ENCODE measurements at places on chromosomes 3 and 15.
A peak's percentile ranks its signal among the peaks of the same experiment; 100 is the strongest.

- H3K27ac ChIP-seq: no peak overlapping the region
- H3K4me3 ChIP-seq: no peak overlapping the region
- DNase-seq: no peak
- H3K4me1 ChIP-seq: no peaks in the 10 kb centered on the region
- H3K27me3 ChIP-seq: no peaks in the 10 kb centered on the region
These were observed 79.9 kb downstream of the MBNL1 start for GRCh38 chr3:152348436-152349177.

DNA sequence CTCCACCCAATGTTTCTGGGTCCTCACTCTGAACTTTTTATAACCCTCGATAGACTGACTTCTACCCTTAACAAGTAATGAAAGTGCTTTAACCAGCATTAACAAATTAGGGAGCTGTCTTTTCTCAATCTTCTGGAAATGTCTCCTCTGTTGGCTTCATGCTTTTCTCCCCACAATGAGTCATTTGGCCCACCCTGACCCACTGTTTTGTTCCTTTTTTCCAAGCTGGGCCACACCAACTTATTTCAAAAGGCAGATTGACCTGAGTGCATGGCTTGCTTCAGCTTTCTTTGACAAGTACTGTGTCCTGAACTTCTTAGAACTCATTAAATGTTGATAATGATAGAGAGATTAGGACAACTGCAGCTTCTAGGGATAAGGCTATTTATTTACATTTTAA, 199.6 kb upstream of the SEMA6D start:
- no peak overlapping the region for H3K27ac ChIP-seq
- no peaks in the 10 kb centered on the region for H3K36me3 ChIP-seq
- no peaks in the 10 kb centered on the region for H3K27me3 ChIP-seq

- no peak overlapping the region for H3K4me3 ChIP-seq
- H3K36me3 ChIP-seq: no peaks in the 10 kb centered on the region
- peaks cover 9% of the 10 kb centered on the region for H3K4me1 ChIP-seq
- H3K27ac ChIP-seq: no peak overlapping the region
- no peaks in the 10 kb centered on the region for H3K27me3 ChIP-seq
These were observed 384.4 kb upstream of the C2CD4B start for GRCh38 chr15:62549345-62549970.

GRCh38 chr3:150096700-150097587, 126.2 kb upstream of the PFN2 start:
- no peak overlapping the region for H3K27ac ChIP-seq
- H3K27me3 ChIP-seq: no peaks in the 10 kb centered on the region
- H3K36me3 ChIP-seq: no peaks in the 10 kb centered on the region

GRCh38 chr3:161043336-161044035, 61.7 kb downstream of the B3GALNT1 start:
- no peak overlapping the region for H3K27ac ChIP-seq
- DNase-seq: no peak
- no peaks in the 10 kb centered on the region for H3K27me3 ChIP-seq
- no peak overlapping the region for H3K4me3 ChIP-seq

DNA sequence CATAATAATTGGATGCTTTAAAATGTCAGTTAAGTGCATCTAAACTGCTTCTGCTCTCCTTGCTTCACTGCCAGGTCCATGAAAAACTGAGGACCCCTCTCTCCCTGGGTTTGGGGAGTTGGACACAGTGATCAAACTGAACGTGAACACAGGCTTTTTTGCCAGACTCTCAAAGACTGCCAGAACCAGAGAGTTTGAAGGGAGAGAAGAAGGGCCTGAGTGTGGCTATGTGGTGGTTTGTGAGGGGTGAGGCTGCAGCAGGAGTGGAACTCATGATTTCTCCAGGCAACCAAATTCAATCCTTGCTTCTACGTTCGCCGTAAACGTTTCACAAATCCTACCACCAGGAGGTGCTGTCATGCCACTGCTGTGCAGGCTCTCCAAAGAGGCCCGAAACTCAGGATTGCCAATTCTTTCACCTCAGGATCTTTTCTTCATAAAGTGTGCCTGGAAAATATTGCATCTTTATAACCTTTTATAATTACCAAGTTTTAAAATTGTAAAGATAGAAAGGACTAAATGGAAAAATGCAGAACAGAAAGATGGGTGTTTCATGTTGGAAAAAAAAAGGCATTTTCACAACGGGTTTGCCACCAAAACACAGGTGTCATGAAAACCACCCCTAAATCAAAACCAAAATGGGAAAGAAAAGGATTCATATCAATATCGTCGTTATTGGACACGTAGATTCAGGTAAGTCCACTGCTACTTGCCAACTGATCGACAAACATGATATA, 19.7 kb downstream of the TM4SF4 start:
- no peaks in the 10 kb centered on the region for H3K4me1 ChIP-seq
- no peak overlapping the region for H3K4me3 ChIP-seq
- no peaks in the 10 kb centered on the region for H3K36me3 ChIP-seq
- H3K27me3 ChIP-seq: no peaks in the 10 kb centered on the region

DNA sequence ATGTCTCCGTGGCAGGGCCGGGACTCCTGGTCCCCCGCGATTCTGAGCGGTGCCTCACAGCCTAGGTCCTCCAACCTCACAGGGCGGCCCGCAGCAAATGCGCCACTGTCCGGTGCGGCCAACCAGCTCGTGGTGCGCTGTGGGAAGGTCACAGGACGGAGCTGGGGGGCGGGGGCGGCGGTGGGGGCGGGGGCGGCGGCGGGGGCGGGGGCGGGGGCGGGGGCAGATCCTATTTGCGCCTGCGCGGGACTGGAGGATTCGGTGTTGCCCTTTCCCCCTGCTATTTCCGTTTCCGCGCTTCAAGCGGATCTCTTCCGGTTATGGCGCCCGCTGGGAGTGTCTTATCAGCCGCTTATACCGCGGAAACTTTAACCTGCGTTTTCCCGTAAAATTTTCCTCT, 106.7 kb upstream of the SNRPN start:
- no peaks in the 10 kb centered on the region for H3K36me3 ChIP-seq
- DNase-seq: no peak

DNA sequence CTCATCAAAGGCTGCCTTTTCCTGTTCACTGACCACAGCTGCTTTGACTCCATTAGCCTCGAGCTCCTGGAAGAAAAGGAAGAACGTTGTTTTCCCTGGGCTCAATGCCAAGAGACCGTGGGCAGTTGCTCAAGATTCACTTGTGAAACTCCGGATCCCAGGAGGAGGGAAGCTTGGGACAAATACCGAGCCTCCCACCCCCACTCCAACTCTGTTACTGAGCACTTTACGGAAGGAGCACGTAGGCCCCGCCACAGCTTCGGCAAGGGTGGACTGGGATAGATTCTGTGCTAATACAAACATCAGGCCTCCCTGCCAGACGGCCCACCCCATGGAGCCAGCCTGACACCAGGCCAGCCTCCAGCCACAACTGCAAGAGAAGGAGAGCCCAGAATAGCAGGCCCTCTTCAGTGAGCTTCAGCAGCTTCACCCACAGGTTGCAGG, 10.8 kb upstream of the FANCD2 start:
- no peaks in the 10 kb centered on the region for H3K27me3 ChIP-seq
- no peaks in the 10 kb centered on the region for H3K36me3 ChIP-seq
- no peak overlapping the region for H3K4me3 ChIP-seq
- peak; percentile 86 for DNase-seq
- H3K4me1 ChIP-seq: peaks cover 15% of the 10 kb centered on the region

GRCh38 chr3:71710906-71711494, 14.2 kb downstream of the EIF4E3 start:
- no peaks in the 10 kb centered on the region for H3K4me1 ChIP-seq
- H3K27ac ChIP-seq: no peak overlapping the region
- H3K27me3 ChIP-seq: no peaks in the 10 kb centered on the region
- no peaks in the 10 kb centered on the region for H3K36me3 ChIP-seq

- no peak for DNase-seq
- no peak overlapping the region for H3K4me3 ChIP-seq
- H3K4me1 ChIP-seq: no peaks in the 10 kb centered on the region
- no peak overlapping the region for H3K27ac ChIP-seq
- no peaks in the 10 kb centered on the region for H3K27me3 ChIP-seq
These were observed 53.9 kb downstream of the KLF15 start for GRCh38 chr3:126303272-126303671.

GRCh38 chr3:44892689-44893088, 18.3 kb downstream of the TGM4 start:
- no peaks in the 10 kb centered on the region for H3K36me3 ChIP-seq
- no peak for DNase-seq
- no peaks in the 10 kb centered on the region for H3K4me1 ChIP-seq
- no peaks in the 10 kb centered on the region for H3K27me3 ChIP-seq
- no peak overlapping the region for H3K4me3 ChIP-seq

- no peaks in the 10 kb centered on the region for H3K36me3 ChIP-seq
- DNase-seq: no peak
- no peak overlapping the region for H3K4me3 ChIP-seq
These were observed 163.2 kb downstream of the WNT7A start for GRCh38 chr3:13716540-13717221.

DNA sequence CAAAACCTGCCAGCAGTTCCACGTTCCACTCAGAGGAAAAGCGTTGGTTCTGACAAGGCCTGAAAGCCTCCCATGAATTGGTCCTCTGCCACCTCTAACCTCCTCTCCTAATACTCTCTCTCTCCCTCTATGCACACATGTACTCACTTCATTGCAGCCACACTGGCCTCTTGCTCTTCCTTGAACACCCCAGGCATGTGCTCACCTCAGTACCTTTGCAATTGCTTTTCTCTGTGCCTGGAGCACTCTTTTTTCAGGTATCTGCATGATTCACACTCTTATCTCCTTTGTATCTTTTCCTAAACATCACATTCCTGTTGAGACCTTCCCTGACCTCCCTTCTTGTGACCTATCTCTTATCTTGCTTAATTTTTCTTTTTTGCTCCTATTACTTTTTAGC, 178.2 kb upstream of the FEZF2 start:
- DNase-seq: no peak
- no peaks in the 10 kb centered on the region for H3K36me3 ChIP-seq
- no peaks in the 10 kb centered on the region for H3K27me3 ChIP-seq
- no peak overlapping the region for H3K27ac ChIP-seq
- H3K4me3 ChIP-seq: no peak overlapping the region

- no peak overlapping the region for H3K27ac ChIP-seq
- DNase-seq: no peak
- no peaks in the 10 kb centered on the region for H3K36me3 ChIP-seq
- no peak overlapping the region for H3K4me3 ChIP-seq
These were observed 32.7 kb downstream of the EBLN2 start for GRCh38 chr3:73094129-73094528.

- H3K4me1 ChIP-seq: no peaks in the 10 kb centered on the region
- H3K27ac ChIP-seq: no peak overlapping the region
- H3K36me3 ChIP-seq: no peaks in the 10 kb centered on the region
- DNase-seq: no peak
These were observed 316.5 kb upstream of the ICE2 start for GRCh38 chr15:60795471-60795870.

DNA sequence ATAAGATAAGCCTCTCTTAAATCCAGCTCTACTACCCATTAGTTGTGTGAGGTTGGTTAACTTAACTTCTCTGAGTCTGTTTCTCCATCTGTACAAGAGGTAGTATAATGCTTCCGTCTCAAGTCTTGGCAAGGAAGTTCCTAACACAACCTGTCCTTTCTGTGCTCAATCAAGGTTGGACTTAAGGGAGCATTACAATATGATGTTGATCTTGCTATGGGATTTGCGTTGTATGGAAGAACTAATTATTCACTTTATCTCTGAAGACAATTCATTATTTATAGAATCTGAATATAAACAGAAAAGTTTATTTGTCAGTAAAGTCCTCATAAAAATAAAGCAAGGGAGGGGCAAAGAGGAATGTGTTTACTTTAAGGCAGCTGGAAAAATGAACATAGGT, 18.9 kb upstream of the SPTSSB start:
- H3K27me3 ChIP-seq: no peaks in the 10 kb centered on the region
- H3K36me3 ChIP-seq: no peaks in the 10 kb centered on the region
- DNase-seq: no peak

DNA sequence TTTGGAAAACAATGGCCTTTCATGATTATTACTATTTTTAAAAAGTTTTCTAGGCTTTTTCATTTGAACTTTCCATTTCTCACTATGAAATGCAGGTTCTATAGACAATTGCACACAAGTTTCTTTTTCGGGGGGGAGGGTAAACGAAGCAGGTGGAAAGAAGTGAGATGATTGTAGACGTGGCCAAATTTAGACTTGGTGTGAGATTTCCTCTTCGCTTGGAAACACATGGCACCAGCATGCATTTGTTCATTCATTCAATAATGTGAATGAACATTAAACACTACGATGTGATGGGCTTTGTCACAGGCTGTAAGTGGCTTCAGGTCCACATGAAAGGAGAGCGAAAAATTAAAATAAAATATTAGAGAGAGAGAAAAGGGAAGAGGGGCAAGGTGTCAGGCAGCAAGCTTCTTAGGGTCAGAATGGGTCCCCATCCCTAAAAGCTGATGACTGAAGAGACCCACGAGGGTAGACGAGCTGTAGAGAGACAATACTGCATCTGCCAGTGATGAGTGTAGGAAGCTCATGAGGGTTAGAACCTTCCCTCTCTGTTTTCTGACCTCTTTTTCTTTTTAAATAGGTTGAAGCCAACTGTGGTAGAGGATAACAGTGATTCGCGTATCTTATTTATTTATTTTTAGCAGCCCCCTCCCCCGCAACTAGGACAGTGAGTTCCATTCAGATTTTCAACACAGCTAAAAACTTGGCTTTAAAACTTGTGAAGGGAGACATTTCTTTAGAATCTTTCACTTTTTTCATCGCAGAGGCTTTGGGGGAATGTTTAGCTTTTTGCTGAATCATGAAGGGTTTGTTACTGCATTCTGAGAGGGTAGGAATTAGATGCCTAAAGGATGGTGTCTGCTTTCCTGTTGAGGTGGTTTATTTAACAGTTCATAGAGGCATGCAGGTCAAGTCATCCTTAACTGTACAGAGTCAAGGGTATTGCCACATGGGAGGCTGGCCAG, 36.2 kb downstream of the GAP43 start:
- no peak for DNase-seq
- peak overlapping the region; percentile 67 for H3K4me3 ChIP-seq
- no peaks in the 10 kb centered on the region for H3K4me1 ChIP-seq
- H3K36me3 ChIP-seq: no peaks in the 10 kb centered on the region
